ENCODE measurements at places on chromosomes 7 and 10. TPM values are rescaled to one million over a fixed set of nuclear protein-coding genes. Genes with fewer than 3 reads are reported as not detected.

CYP2C8 gene
- 0.19 TPM for total RNA-seq

KLF14 gene
- total RNA-seq = not detected

LBX1 gene
- not detected for total RNA-seq

FAM53B gene
- total RNA-seq = 57.7 TPM

DNA sequence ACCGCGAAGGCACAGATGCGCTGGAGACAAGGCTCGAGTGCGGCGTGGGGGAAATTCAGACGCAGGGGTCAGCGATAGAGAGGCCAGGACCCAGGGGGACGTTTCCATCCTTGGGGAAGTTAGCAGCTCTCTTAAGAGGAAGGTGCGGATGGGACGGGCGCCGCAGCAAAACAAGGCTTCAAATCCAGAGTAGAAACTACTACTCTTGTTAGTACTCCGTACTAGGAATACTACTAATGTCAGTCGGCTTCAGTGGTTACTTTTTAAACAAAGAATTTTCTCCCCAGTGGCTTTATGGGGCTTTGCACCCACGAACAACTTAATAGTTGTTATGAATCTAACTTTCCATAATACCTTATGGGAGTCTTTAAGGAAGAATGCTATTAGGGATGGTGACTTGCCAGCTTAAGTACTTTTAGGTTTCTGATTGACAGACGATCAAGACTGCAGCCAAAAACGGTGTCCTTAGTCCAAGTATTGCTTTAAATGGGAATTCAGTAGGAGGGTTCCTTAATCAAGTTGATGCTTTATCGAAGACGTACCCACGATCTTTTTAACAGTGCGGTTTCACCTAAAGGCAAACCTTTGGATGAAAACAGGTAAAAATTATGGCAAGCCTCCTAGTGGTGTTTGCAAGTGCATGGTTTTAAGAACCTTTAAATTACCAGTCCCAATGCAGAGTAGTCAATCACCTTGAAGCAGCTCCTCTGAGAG lies 812 bp upstream of the IDE start:
- peak overlapping the region; percentile 89 for H3K27ac ChIP-seq
- no peaks in the 10 kb centered on the region for H3K4me1 ChIP-seq
- peaks cover 2% of the 10 kb centered on the region for H3K36me3 ChIP-seq
- no peak for DNase-seq
- no peaks in the 10 kb centered on the region for H3K27me3 ChIP-seq

- no peak overlapping the region for H3K4me3 ChIP-seq
- peaks cover 6% of the 10 kb centered on the region for H3K27me3 ChIP-seq
- no peak overlapping the region for H3K27ac ChIP-seq
- no peaks in the 10 kb centered on the region for H3K36me3 ChIP-seq
- DNase-seq = peak; percentile 42
- no peaks in the 10 kb centered on the region for H3K4me1 ChIP-seq
Measured at GRCh38 chr10:133124357-133125211, 35.4 kb upstream of the KNDC1 start.

- no peak overlapping the region for H3K27ac ChIP-seq
- no peak for DNase-seq
- no peaks in the 10 kb centered on the region for H3K36me3 ChIP-seq
- H3K4me3 ChIP-seq = no peak overlapping the region
Measured at GRCh38 chr7:1946773-1947450, 276.8 kb downstream of the ELFN1 start.

GRCh38 chr10:113236998-113237397 lies 287.0 kb downstream of the TCF7L2 start:
- H3K27me3 ChIP-seq = no peaks in the 10 kb centered on the region
- peaks cover 7% of the 10 kb centered on the region for H3K4me1 ChIP-seq
- DNase-seq = no peak

DNA sequence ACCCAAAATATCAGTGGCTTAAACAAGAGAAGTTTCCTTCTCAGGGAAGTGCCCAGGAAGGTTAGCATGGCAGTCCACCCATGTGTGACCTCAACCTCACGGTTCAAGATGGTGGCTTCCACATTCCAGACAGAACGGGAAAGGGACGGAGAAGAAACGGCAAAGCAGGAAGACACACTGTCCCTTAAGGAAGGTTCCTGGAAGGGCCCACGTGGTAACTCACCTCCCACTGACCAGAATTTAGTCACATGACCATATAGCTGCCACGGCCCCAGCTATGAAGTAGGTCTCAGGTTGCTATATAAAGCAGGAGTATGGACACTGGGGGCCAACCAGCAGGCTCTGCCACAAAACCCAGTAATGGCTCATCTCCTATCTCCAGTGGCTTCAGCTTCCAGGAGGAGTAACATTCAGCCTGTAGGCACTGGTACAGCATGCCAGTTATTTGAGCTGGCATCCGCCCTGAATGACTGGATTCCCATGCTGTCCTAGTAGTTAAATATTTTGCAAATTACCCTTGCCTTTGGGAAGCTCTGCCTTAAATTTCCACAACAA lies 278.5 kb upstream of the KLF14 start:
- no peak for DNase-seq
- H3K27ac ChIP-seq = peak overlapping the region; percentile 46
- peaks cover 12% of the 10 kb centered on the region for H3K36me3 ChIP-seq
- H3K4me3 ChIP-seq = no peak overlapping the region
